Stimulated activated CD8-positive, alpha-beta memory T cell treated with anti-CD3 and anti-CD28 coated beads, Interleukin-4, amount 100 ng/mL, for 24 hours (primary cell): ENCODE measurements at places on chromosomes 7 and 10.

DNA sequence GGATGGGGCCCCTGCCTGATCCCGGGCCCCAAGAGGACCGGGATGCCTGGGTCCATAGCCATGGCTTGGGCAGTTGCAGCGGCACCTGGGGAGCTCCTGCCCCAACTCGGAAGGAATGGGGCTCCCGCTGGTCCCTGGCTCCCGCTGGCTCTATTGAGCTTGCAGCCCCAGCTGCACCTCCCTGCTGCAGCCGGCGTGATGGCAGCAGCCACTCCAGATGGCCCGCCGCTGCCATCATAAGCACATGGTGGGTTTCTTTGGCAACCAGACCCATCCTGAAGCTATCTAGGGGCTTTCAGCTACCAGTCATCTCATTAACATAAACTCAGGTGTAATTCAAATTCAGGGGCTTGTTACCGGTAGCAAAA, 11.1 kb upstream of the DNMBP start:
- no peak for DNase-seq

DNA sequence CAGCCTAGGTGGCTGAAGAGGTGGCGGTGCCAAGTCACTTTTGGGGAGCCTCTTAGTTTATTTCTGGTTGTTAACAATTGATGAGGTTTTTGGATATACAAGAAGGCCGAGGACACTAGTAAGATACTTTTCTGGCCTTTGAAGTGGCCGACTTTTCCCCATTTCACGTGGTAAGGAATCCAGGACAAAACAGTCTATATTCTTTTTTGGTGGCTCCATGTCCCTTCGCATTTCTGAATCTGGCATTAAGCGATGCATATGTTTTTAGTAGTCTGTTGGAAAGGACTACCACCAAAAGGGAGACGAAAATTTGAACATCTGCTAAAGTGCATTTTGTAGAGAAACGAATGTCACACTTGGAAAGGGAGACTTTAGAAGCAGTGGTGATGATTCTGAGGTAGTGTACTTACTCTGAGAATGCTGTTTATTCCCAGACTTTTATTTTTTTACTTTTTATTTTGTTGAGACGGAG, 1.5 kb downstream of the MLLT10 start:
- no peak for DNase-seq

- no peak for DNase-seq
These were observed 57.8 kb downstream of the LGI1 start for GRCh38 chr10:93815304-93816096.

GRCh38 chr7:24948739-24949138, 31.2 kb downstream of the OSBPL3 start:
- no peak for DNase-seq

DNA sequence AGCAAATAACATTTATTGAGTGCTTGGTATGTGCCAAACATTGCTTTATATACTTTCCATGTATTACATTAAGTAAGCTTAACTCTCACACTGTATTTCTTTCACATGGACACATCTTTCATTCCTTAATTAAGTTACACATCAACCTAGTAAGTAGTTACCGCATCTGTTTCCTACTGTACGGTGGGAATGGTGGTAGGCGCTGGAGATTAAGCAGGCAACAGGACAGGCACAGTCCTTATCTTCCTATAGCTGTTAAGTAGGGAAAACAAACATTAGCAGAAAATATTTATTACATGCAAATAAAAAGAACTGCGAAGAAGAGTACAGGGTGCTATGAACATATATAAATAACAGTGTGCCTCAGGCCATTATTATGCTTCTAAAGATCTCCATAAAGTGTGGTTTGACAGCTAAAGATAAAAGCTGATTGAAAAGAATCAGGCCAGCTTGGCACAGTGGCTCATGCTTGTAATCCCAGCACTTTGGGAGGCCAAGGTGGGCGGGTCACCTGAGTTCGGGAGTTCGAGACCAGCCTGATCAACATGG, 105.0 kb downstream of the SUGCT start:
- no peak for DNase-seq

DNA sequence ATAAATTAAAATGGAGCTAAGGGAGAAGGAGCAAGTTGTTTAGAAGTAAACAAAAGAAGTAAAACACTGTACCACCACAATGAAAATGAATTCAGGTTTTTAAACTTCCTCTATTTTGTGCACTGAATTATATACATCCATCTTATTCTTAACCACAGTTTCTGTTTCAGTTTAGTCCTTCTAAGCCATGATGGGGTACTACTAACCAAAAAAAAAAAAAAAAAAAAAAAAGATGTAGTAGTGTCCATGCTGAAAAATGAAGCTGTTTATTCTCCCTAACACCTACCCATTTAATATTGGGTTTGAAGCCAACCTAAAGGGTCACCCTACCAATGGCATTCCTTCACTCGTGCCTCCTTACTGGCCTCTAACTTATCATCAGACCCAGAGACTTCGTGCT, 3.4 kb upstream of the BMPR1A start:
- DNase-seq, result no peak

GRCh38 chr7:132654150-132654549, 77.9 kb upstream of the PLXNA4 start:
- DNase-seq, result no peak

GRCh38 chr10:90447831-90448230, 410.0 kb downstream of the HTR7 start:
- DNase-seq, result no peak

DNA sequence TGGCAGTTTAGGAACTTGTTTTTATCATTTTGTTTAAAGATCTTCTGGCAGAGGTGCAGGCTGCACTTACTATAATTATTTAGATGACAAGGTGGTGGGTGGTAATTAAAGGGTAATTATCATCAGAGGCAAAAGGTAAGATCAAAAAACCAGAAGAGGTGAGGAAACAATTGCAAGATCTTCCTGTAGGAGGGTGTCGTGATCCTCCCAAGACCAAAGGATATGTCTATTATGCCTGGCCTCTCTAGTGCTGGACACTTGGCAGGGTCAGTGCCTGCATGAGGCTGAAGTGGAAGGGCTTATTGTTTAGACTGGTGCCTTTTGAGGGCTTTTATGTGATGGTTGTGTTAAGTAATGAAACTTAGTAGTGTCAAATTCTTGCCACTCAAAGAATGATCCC, 1.8 kb upstream of the WAPL start:
- no peak for DNase-seq

GRCh38 chr7:84701524-84702306, 485.1 kb downstream of the SEMA3D start:
- no peak for DNase-seq

DNA sequence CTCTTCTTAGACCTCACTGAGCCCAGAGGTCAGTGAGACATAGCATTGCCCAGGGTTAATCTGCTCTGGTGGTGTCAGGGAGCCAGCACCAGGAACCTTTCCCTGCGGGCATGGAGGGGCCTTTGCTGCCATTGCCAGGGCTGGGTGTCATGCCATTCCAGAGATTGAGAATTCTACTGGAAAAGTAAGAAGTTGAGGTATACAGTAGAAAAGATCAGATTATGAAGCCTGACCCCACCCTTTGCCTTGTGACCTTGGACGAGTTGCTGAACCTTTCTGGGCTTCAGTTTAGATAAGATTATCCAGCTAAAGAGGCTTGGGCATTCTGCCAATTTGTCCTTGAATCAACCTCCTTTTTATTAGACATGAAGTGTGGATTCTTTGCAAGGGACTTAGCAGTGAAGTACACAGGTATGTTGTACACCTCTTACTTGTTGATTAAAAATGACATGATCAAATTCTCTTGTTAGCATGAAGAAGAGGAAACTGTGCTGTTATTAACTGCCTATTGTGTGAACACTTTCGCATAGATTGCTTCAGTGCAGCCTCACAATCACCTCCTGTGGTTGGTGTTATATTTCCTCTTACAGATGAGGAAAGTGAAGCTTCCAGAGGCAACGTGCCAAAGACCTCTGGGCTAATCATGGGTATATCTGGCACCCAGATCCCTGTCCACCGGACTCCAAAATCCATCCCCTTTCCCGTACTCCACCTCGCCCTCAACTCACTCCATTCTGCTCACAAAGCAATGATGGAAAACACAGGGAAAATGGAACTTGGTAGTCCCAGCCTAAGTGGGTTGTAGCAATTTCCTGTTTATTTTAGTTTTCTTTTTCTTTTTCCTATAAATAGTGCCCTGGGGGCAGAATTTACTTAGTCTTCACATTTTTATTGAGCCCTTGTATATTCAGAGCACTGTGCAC, 151.3 kb downstream of the CAMK1D start:
- no peak for DNase-seq

GRCh38 chr7:54544149-54544526, 2.0 kb downstream of the VSTM2A start:
- no peak for DNase-seq

DNA sequence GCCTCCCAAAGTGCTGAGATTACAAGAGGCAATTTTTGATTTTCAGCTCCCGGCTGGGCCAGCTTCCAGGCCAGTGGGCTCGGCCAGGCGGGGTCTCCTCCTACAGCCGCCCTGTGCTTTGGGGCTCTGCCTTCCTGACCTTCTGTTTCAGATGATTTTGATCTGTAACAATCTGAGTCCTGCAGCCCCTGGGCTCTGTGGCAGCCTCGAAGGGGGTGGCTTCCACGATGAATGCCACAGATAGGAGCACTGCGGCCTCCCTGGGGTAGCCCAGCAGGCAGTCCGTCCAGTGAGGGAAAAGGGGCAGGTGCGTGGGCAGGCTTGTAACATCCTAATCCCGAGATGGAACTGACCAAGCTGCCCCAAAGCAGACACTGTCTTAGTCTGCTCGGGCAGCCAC, 177.5 kb downstream of the DNAJB6 start:
- no peak for DNase-seq

DNA sequence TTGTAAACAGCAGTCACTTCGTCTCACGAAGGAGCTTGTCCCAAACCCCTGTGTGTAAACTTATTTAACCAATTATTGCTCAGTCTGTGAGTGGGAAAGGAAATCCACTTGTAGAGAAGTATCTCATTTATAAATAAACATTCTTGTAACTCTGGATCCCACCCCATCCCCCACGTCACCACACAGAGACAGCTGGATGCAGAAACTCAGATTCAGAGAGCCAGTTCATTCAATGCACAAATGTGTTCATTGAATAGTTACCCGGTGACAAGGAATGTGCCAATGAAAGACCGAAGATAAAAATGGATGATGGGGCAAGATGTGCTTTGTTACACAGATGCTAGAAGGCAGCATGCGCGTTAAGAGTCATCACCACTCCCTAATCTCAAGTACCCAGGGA, 8.3 kb upstream of the OCM start:
- DNase-seq, result no peak

DNA sequence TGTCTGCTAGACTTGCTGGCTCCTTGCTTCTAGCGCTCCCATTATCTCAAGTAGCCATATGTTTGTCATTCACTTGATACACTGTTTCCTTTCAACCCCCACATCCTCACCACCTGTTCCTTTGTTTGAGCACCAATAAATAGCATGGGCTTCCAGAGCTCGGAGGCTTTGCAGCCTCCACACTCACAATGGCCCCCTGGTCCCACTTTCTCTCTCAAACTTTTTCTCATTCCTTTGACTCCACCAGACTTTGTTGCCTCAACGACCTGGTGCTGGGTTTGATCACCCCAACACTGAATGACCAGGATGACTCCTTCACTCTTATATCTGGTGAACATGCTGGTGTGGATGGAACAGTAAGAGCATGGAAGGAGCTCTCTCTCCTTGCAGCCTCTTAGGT, 114.5 kb upstream of the TRIM24 start:
- no peak for DNase-seq

DNA sequence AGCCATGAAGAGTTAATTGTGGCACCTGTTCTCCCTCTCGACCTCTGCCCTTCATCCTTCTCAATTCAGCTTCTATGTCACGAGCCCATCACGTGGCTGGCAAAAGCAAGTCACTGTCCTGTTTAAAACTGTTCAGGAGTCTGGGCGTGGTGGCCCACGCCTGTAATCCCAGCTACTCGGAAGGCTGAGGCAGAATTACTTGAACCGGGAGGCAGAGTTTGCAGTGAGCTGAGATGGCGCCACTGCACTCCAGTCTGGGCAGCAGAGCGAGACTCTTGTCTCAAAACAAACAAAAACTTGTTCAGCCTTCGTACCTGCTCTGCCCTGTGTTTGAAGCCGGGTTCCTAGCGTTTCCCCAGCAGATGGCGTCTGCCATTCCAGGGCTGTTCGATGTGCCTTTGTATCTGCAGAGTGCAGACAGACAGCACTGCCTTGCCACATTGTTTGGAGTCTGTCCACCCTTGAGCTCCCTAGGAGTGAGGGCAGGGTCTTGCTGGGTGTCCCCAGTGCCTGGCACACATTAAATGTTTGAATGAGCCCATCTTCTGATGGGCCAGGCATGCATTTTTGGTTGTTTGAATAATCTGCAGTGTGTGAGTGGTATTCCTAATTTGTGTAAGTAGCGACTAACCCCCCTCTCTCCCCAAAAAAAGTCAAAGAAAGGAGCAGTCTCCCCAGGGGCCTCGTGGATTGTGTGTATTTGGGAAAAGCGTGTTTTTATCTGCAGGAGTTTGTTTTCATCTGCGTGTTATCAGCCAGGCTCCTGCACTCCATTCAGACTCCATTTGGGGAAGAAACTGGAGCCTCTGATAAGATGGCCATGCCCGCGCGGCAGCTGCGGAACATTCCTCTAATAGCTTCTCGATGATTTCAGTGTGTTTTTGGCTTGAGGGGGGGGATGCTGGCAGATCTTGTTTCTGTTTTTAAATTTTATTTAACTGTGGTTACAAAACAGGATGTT, 61.2 kb downstream of the DNAJB6 start:
- DNase-seq, result no peak

- no peak for DNase-seq
These were observed 253.4 kb downstream of the USP6NL start for GRCh38 chr10:11358011-11358410.

DNA sequence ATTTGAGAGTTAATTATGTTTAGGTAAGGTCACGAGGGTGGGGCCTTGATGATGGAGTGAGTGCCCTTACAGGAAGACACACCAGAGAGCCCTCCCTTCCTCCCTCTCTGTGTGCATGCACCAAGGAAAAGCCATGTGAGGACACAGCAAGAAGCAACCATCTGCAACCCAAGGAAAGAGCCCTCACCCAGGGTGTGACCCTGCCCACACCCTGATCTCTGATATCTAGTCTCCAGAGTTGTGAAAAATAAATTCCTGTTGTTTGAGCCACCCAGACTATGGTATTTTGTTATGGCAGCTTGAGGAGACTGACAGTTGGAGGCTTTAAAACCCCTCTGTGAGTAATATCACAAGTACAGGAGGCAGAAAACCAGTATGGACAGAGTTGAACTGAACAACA, 15.0 kb upstream of the MCM10 start:
- no peak for DNase-seq

DNA sequence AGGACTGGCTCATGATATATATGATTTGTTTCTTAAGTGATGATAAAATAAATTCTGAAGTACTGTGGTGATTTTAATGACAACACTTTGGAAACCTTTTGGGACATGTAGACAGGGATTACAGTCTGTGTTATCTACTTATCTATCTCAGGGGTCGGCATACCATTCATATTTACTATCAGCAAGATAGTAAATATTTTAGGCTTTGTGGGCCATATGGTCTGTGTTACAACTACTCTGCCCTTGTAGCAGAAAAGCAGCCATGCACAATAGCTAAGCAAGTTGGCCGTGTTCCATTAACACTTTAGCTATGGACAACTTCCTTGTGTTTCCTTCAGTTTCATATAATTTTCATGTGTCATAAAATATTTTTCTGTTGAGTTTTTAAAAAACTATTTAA, 97.8 kb upstream of the PRPS1L1 start:
- no peak for DNase-seq
